Fibroblast of skin of left quadriceps (primary cell): ENCODE measurements at places on chromosomes 5 and 9.

DNA sequence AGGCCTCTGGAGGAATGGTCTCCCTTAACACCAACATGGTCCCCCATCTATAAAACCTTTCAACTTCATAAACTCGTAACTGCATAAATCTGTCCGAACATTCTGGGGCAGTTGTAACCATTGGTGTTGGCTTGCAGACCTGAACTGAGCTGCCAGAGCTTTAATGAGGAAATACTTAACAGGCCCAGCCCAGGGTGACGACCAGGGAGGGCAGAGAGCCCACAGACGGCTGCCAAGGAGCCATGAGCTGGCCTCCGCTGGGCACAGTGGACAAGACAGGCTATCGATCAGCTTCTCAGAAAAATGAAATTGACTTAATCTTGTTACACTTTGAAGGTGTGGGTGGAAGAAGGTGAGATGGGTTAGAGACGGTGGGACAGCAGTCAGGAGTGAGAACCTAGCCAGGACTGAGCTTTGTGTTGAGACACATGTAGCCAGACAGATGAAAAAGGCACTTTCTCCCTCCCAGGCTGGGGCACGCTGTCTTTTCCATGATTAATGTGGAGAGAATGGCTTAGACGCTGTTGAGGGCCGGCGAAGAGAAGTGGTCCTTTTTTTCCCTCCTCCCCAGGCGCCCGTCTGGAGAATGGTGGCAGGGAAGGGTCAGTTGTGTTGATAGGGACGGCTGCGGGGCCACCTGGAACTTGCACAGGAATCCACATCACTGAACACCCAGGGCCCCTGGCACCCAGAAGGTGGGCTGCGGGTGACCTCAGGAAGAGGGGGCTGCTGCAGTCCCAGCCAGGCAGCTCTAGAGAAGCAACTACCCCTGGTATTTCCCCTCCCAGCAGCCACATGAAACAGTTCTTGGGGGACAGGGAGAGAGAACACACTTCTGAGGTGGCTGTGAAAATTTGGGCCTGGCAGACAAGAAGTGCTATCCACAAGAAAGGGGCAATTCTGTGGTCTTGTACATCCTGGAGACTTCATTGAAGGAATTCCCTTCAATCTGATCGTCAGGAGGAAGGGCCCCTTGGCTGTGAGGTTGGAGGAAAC, 27.3 kb upstream of the TCOF1 start:
- DNase-seq: no peak

- DNase-seq: no peak
Measured at GRCh38 chr5:160472482-160472881, 50.8 kb downstream of the PTTG1 start.

DNA sequence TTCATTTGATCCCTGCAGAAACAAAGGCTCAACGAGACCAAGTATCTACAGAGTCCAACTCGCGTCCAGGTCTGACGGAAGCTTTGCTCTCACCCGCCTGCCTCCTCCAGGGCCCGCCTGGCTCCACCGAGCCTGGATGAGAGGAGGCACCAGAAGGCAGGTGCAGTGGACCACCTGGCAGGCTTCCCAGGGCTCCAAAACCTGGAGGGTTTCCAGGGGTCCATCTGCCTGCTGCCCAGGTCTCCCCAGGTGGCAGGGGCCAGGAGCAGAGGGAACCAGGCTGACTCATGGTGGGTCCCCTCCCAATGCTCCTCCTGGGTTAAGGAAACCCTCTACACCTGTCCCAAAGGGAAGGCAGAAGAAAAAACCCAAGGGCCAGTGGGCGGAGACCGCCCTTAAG, 59.5 kb downstream of the VAV2 start:
- no peak for DNase-seq

GRCh38 chr5:176897263-176897662, 1.9 kb downstream of the HK3 start:
- DNase-seq: no peak
